Right lobe of liver (tissue), 6 donors: ENCODE measurements at places on chromosomes 4 and X. TPM values are rescaled to one million over a fixed set of nuclear protein-coding genes. Genes with fewer than 3 reads are reported as not detected.

The PCYT1B gene
- not detected for total RNA-seq

The LEF1 gene
- total RNA-seq, result 0.66 TPM

The GC gene
- 4,781 TPM for total RNA-seq

The ITIH6 gene
- not detected for total RNA-seq

The DOK7 gene
- 1.8 TPM for total RNA-seq

The FAM193A gene
- 9.8 TPM for total RNA-seq

The KLB gene
- total RNA-seq, result 12.3 TPM

The PAGE5 gene
- not detected for total RNA-seq

The DCTD gene
- total RNA-seq, result 52.3 TPM

The SPIN3 gene
- 6.9 TPM for total RNA-seq

- H3K27me3 ChIP-seq, result no peaks in the 10 kb centered on the region
- DNase-seq, result peak; percentile 76
- H3K4me3 ChIP-seq, result peak within 1 kb of the TSS; percentile 59
- H3K36me3 ChIP-seq, result no peaks in the 10 kb centered on the region
These were observed at the start of gene MAP7D3 for GRCh38 chrX:136251041-136251991. Gene MAP7D3, minus strand, starts transcription at chrX:136251400. Its CDS starts 42 bp downstream, at chrX:136251358.

DNA sequence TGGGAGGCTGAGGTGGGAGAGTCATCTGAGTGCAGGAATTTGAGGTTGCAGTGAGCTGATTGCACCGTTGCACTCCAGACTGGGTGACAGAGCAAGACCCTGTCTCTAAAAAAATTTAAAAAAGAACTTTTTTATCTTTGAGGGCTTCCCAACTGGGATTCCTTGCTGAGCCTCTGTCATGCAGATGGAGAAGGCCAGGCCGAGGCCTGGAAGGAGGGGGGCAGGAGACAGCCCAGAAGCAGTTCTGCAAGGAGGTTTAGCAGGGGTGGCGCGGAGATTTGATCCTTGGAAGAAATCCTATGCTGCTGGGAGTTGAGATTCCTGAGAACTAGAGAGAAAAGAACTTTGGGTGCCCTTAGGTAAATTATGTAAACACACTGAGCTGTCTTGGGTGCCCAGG, 2.5 kb upstream of the ARSD start:
- no peak for DNase-seq
- H3K27ac ChIP-seq, result no peak overlapping the region
- H3K4me1 ChIP-seq, result peaks cover 11% of the 10 kb centered on the region
- H3K36me3 ChIP-seq, result peaks cover 6% of the 10 kb centered on the region

DNA sequence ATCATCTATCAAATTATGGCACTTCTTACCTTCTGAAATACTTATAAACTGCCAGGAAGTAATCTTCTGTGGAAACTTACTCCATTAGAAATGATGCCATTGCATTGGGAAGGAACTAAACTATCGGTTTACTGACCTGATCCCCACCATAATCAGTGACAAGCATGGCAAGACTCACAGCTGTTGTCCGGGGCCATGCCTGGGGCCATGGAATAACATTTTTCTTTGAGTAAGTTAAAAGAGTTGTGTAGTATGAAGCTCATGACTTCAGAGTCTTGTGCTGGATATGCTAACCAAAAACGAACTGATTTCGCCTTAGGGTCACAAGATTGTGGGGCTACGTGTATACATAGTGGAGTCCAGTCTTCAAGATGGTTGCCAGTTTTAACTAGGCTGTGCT, 15.4 kb downstream of the MTHFD2L start:
- no peaks in the 10 kb centered on the region for H3K27me3 ChIP-seq
- H3K27ac ChIP-seq, result no peak overlapping the region
- H3K4me1 ChIP-seq, result no peaks in the 10 kb centered on the region
- DNase-seq, result no peak
- no peak overlapping the region for H3K4me3 ChIP-seq
- no peaks in the 10 kb centered on the region for H3K36me3 ChIP-seq

GRCh38 chr4:87839592-87839946, 6.8 kb downstream of the MEPE start:
- H3K27ac ChIP-seq, result no peak overlapping the region
- no peak for DNase-seq
- no peaks in the 10 kb centered on the region for H3K4me1 ChIP-seq
- no peak overlapping the region for H3K4me3 ChIP-seq
- no peaks in the 10 kb centered on the region for H3K36me3 ChIP-seq
